Astrocyte of the hippocampus (primary cell): ENCODE measurements at places on chromosomes 7 and 10.

DNA sequence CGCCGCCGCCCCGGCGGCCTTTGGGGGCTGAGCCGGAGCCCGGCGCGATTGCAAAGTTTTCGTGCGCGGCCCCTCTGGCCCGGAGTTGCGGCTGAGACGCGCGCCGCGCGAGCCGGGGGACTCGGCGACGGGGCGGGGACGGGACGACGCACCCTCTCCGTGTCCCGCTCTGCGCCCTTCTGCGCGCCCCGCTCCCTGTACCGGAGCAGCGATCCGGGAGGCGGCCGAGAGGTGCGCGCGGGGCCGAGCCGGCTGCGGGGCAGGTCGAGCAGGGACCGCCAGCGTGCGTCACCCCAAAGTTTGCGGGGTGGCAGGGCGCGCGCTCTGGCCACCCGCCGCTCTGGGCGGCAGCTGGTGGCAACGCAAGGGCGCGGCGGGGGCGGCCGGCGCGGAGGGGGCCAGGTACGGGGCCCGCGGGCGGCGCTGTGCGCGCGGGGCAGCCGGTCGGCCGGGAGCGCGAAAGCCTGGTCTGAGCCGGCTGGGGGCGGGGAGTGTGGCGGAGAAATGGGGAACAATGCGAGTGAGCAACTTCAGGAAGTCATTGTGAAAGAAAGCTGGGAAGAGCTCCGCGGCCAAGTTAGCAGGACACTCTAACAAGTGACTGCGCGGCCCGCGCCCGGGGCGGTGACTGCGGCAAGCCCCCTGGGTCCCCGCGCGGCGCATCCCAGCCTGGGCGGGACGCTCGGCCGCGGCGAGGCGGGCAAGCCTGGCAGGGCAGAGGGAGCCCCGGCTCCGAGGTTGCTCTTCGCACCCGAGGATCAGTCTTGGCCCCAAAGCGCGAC lies at the start of gene IKZF1:
IKZF1 (plus strand) TSS at position 588 of the 782 bp plus-strand sequence. CDS start 14,346 bp downstream, outside the sequence.
- DNase-seq, result peak; percentile 38

DNA sequence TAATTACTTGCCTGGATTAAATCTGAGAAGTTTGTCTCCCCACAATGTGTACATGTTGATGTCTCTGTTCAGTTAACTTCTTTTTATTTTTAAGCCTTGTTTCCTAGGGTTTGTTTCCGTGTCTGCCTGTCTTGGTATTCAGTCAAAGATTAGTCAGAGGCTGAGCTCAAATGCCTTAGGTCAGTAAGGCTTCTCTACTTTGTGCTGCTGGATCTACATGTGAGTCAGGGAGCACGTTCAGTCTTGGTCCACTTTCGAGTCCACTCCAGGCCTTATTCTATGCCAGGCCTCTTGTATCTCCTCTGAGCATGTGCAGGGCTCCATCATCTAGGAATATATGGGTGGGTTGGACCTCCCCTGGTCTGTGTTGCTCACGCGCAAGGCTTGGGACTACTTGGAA lies 93.3 kb upstream of the FZD8 start:
- DNase-seq, result peak; percentile 11

GRCh38 chr7:110868458-110868857 lies 222.5 kb upstream of the LRRN3 start:
- no peak for DNase-seq

GRCh38 chr7:26547156-26547555 lies 255.5 kb downstream of the SNX10 start:
- DNase-seq, result no peak

DNA sequence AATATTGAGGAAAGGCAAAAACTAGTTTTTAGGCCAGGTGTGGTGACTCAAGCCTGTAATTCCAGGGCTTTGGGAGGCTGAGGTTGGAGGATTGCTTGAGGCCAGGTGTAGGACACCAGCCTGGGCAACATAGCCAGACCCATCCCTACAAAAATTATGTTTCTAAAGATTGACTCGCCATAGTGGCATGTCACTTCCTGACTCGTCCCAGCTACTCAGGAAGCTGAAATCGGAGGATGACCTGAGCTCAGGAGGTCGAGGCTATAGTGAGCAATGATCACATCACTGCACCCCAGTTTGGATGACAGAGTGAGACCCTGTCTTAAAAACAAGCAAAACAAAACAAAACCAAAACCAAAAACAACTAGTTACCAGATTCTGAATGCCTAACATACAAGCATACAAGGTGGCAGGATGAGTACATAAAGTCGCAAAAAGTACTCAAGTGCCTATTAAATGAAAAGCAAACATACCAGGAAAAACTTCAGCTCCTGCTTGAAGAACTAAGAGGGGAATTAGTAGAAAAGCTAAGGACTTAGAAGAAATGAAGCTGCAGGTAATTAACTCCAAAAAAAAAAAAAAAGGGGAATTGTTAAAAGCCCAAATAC lies 14.1 kb downstream of the ZNF398 start:
- DNase-seq, result no peak

DNA sequence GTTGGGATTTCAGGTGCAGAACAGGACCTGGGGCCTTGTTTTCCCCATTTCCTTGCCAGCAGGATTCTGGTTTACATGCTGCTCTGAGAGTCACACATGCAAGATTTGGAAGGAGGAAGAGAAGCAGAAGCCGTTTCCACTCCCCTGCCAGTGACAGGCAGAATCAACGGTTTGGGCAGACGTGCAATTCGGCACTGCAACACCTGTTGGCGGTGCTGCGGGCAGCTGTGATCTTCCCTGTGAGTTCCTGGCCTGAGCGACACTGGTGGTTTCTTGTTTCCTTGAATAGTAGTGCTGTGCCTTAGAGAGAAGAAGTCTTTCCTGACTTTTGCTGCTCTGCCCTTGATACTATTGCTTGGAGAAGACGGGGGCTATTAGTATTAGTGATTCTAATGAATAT lies 1126.2 kb downstream of the TYW1 start:
- DNase-seq, result no peak

DNA sequence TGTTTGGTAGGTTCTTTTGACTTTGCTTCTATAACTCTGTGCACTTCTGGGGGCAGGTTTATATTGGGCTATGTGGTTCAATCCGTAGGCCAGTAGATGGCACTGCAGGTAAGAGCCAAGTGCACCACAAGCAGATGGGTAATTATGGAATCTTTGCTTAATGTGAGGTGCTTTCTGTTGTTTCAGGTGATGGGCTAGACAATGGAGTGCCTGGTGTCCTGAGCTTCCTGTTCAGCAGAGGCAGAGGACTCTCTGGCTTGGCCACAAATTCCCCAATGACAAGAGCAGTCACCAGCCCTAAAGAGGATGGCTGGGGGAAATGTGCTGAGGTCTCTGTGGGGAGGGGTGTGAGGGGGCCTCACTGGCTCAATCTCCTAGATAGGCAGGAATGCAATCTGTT lies 455.0 kb downstream of the CCSER2 start:
- DNase-seq, result peak; percentile 74

DNA sequence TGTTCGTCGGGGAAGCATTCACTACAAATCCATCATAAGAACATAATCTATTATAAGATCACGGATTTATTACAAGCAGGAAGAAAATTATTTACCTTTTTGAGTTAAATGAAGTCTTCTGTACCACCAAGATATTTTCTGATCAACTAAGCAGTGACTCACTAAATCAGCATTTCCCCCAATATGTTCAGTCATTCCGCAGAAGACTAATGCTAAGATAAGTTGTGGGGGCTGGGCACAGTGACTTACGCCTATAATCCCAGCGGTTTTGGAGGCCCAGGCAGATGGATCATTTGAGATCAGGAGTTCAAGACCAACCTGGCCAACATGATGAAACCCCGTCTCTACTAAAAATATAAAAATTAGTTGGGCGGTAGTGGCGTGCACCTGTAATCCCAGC lies 144.2 kb upstream of the EGR2 start:
- DNase-seq, result no peak

DNA sequence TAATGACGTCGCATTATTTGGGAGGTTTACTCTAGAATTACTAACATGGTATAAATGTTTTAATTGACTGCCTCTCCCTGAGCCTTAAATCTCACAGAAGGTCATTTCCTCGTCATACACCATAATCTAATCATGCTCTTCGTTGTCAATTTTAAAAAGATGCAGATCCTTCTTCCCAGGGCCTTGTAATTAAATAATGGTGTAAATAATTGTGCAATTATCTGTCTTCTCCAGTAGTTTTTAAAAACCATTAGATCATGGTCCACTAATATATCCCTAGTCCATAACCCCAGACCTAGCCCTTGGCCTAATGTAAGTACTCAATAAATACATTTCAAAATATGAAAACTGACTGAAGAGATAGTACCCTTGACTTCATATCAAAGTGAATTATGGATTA lies 181.5 kb upstream of the GNAI1 start:
- DNase-seq, result no peak

- peak; percentile 59 for DNase-seq
These were observed 28.1 kb downstream of the AGAP3 start for GRCh38 chr7:151114151-151115090.
